ENCODE measurements at places on chromosomes 3 and 15.

- DNase-seq: no peak
Observed at GRCh38 chr3:41026394-41027177, 172.7 kb upstream of the CTNNB1 start.

DNA sequence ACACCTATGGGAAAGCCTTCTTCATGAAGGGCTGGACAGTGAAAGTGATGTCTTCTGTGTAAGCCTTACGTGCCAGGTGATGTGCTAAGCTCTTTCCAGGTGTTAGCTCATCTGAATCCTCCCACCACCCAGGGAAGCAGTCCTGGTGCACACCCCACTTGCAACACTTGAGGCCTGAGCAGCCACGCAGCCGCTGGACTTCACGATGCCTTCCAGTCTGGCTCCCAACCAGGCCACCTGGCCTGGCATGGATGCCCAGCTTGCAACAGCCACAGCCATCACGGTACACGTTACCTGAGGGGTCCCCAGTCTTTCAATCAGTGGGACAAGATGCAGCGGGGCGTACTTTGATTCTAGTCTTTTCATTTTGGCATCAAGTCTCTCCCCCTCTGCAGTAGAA lies 35.8 kb downstream of the NIPA2 start:
- DNase-seq: no peak

- DNase-seq: no peak
Observed at GRCh38 chr15:39598958-39599845, 18.3 kb downstream of the THBS1 start.

DNA sequence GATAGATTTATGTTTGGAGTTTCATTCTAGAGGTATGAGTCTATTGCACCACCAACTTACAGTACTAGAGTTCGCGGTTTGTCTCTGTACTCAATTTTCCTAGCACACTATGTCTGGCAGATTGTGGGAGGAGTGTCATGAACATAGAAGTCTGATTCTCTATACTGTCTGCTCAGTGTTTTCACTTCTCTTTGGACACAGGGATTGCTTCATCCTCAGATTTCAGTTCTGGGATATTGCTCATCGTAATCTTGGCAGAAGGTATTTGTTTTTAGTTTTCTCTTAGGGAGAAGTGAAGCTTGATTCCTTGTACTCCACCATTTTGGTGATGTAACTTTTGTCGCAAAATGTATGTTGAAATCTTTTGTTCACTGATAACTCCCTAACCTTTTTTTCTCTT lies 27.8 kb upstream of the AZI2 start:
- DNase-seq: no peak

GRCh38 chr15:40095371-40096093 lies 13.1 kb downstream of the BMF start:
- no peak for DNase-seq

DNA sequence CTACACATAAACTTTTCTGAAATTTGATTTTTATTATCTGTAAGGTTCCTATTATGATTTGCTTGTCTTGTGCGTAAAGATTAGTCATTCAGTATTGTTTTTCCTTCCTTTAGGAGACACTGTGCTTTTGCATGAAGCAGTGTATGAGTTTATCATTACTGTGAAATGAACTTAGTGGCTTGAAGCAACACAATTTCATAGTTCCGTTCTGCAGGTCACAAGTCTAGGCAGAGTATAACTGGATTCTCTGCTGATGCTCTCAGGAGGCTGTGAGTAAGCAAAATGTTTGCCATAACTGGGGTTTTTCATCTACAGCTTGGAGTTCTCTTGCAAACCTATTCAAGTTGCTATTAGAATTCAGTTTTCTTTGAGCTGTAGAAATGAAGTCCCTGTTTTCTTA lies 1136.1 kb downstream of the OTOL1 start:
- DNase-seq: no peak

GRCh38 chr15:81239190-81239589 lies 42.5 kb downstream of the IL16 start:
- DNase-seq: no peak

DNA sequence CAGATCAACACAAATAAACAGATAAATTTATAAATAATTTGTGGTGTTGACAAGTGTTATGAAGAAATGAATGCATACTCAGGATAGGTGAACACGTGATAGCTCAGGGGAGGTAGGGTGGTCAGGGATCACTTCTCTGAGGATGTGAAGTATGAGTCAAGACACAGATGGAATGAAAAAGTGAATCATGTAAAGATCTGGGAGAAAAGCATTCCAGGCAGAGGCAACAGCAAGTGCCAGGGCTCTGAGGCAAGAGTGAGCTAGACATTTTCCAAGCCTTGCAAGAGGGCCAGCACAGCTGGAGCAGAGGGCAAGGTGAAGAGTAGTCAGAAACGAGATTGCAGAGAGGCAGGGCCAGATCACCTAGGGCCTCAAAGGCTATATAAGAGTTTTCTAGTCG lies 177.8 kb downstream of the WNT5A start:
- DNase-seq: no peak

DNA sequence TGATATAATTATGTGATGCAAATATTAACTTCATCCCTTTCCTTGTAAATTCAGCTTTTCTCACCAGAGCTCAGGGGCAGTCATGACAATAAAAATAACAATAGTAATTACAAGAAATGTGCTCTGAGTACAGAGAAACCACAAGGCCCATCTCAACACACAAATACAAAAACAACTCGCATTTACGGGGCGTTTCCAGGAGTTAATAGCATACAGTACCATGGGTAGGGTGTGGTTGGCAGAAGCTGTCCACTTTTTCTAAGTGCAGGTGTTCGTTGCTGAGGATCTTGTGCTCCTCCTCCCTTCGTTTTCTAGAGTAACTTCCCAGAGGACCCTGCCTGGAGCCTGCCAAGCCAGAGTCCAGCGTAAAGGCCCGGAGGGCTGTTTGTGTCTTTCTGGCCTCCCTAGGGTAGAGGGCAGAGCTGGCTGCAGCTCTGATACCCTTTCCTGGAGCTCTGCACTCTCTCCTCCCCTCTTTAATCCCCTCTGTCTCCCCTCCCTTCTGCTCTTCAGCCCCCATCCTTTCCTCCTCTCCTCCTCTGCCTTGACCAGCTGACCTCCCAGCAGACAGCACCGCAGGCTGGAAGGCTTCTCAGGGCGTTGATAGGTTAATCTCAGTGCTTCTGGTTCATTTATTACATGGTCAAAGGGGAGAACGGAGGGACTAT lies 11.4 kb downstream of the SEMA3G start:
- DNase-seq: no peak

DNA sequence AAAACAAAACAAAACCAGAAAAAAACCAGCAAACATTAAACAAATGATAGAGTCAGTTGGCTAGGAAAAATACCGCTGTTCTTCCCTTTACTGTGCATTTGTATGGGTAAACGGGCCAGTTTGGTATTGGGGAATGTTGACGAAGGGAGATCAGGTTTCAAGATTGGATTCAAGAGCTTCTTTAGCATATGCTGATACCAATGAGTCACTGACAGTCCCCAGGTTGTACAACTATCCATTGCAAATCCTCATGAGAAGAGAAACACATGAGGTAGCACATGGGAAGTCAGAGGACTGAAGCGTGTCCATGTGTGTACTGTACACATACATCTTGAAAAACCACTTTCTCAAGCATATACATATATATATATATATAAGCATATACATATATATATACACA lies 25.6 kb downstream of the TIGIT start:
- no peak for DNase-seq

- no peak for DNase-seq
Observed at GRCh38 chr15:79122991-79123390, 32.4 kb upstream of the RASGRF1 start.

DNA sequence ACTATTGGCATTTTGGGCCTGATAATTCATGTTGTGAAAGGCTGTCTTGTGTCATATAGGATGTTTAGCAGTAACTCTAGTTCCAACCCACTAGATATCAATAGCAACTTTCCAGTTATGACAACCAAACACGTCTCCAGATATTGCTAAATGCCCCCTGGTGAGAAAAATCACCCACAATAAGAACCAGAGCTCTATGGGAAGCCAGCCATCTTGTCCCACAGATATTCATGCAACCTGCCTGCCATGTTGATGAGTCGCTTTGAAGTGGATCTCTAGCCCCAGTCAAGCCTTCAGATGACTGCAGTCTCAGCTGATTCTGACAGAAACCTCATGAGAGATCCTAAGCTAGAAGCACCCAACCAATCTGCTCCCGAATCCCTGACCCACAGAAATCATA lies 5.6 kb upstream of the TNIK start:
- no peak for DNase-seq

- no peak for DNase-seq
Observed at GRCh38 chr3:197417441-197417840, 119.0 kb upstream of the DLG1 start.

GRCh38 chr3:184081116-184081830 lies 15.6 kb upstream of the HTR3E start:
- DNase-seq: no peak

DNA sequence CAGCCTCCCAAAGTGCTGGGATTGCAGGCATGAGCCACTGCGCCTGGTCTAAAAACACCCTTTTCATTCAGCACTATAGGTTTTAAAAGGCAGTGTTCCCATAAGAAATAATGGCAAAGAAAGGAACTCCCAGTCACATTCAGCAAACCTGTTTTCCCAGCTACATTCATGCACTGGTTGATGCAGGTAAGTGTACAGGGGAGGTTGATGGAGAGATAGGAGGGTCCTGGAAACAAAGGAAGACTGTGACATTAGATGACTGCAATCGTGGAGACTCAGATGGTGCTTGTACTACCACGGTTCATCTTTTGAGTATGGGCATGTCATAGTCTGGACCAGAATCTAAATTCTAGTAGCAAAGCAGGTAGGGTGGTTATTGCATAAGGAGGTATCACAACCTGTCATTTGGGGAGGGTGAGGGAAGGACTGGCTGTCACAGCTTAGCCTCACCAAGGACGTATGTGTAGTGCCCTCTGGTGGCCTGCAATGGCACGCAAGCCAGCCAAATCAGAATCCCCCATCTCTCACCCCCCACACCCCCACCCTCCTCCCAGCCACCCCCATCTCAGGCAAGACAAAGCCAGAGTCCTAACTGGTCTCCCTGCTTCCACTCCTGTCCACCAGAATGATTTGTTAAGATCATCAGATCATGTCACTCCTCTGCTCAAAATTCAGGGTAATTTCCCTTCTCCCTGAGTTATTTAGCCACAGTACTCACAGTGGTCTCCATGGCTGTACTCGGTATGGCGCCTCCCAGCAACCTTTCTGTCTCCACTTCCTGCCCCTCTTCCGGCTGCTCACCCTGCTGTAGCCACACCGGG lies 28.8 kb upstream of the UBL7 start:
- peak; percentile 71 for DNase-seq

GRCh38 chr3:178546079-178546478 lies 9.8 kb downstream of the KCNMB2 start:
- no peak for DNase-seq

GRCh38 chr15:100835636-100836035 lies 44.0 kb upstream of the ALDH1A3 start:
- no peak for DNase-seq

DNA sequence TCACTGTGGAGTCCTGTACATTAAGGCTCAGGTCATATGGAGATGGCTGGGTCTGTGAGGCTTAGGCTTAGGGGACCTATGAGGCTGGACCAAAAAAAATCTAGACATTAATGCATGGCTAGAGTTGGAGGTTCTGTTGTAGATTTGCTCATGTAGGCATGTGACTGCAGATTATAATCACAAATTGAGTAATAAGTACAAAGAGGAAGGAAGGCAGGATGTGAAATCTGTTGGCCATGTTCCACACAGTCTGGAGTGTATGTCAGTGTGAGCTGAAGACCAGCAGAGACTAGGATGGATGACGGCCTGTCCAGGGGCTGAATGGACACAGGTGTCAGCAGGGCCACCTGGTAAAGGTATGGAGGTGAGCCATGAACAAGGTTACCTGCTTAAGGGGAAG lies at the start of gene ST3GAL6:
TSS of gene ST3GAL6 (plus strand) at position 265 of the 400 bp plus-strand sequence. CDS start 5,101 bp downstream, outside the sequence.
- no peak for DNase-seq

DNA sequence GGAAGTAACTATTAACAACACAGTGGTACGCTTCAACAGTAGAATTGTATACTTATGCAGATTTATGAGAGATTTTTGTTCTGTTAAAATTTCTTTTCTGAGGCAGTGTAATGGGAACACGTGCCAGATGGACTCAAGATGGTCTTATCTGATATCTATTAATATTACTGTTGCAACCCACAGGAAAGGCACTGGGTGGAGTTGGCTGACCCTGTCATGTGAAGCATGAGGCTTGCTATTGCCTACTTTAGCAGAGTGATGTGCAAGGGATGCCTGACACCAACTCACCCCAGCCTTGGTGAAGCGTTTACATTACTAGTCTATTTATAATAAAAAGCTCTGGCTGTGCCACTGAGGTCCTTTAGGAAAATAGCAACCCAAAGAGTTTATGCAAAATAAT lies 19.8 kb upstream of the ARNT2 start:
- DNase-seq: no peak

DNA sequence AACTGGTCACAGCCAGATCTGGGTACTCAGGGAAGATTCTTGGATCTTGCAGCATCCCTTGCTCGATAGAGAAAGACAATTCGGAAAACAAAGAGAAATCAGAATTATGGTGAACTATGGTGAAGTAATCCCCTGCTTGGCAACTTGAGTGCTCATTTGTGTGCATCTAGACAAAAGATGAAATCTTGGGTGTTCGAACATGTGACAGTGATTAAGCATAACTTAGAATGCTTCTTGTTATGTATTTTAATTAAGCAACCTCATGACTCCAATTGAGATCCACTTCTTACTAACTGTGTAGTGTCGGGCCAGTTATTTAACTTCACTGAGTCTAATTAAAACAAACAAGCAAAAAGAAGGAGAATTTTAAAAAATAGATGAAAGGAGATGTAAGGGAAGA lies 56.5 kb downstream of the ZNF385D start:
- DNase-seq: no peak

DNA sequence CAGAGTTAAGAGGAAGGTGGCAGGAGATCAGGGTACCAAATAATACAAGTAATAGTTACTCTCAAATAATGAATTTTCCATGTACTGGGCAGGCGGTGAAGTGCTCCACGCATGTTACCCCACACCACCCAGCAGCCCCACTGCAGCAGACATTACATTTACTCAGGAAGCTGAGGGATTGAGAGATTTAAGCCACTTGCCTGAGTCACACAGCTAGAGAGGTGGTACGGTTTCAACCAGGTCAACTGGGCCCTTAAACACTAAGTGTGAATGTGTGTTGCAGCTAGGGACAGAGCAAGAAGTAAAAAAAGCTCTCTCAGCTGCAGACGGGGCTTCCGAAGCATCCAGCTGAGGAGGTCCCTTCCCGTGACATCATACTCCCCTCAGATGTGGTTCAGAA lies 91.3 kb downstream of the PRICKLE2 start:
- DNase-seq: no peak

- no peak for DNase-seq
Observed at GRCh38 chr3:59121346-59122144, 71.7 kb upstream of the CFAP20DC start.

DNA sequence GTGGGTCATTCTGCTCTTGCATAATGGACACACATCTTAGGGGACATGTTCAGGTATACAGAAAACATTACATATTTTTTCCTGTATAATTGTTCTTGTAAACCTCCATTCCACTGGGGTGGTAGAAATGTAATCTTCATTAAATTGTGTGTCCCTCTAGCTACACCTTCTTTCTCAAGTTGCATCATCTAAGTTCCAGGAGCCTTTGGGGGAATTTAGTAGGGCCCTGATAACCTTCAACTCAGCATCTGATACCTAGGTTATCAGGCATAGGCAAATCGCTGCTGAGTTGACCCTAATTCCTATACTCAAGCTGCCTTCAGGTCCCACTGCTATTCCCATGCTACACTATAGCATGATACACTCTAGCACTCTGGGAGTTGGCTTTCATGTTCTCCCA lies 19.1 kb upstream of the CLASP2 start:
- DNase-seq: no peak

Measured in activated CD4-positive, alpha-beta T cell treated with anti-CD3 and anti-CD28 coated beads, Interleukin-2, amount 50 U/mL, for 4 hours (primary cell).